ENCODE measurements at places on chromosomes 2 and 18.
A peak's percentile ranks its signal among the peaks of the same experiment; 100 is the strongest.

GRCh38 chr2:14401873-14402272 lies 230.6 kb upstream of the LRATD1 start:
- DNase-seq, result no peak

DNA sequence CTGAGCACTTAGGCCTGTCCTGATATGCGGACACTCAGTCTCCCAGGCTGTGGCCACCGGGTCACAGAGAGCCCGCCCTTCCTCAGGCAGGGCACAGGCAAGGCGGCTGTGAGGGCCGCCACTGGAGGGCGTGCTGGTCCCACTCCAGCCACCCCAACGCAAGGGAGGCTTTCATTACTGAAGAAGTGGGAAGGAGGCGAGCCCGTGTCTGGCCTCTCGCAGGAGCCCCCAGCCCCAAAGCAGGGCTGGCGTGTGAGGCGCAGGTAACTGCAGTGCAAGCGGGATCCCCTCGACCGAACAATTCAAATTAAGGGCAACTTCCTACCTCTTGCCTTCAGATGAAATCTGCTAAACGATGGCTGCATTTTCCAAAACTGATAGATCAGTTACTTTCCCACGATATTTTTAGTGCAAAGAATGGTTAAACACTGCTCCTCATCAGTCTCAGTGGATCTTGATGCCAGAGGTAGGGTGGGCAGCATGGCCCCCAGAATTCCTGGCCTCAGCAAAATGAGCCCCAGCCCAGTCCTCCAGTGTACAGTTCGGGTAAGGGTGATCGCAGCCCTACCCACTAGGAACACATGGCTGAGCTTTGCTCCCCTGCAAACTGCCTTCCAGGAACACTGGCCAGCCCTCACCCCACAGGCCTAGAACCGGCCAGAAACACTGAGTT lies 97.2 kb downstream of the SEPTIN10 start:
- DNase-seq, result peak; percentile 33

GRCh38 chr2:57156231-57156924 lies 890.2 kb upstream of the VRK2 start:
- DNase-seq, result no peak

GRCh38 chr2:139585101-139585500 lies 804.9 kb upstream of the NXPH2 start:
- DNase-seq, result no peak

DNA sequence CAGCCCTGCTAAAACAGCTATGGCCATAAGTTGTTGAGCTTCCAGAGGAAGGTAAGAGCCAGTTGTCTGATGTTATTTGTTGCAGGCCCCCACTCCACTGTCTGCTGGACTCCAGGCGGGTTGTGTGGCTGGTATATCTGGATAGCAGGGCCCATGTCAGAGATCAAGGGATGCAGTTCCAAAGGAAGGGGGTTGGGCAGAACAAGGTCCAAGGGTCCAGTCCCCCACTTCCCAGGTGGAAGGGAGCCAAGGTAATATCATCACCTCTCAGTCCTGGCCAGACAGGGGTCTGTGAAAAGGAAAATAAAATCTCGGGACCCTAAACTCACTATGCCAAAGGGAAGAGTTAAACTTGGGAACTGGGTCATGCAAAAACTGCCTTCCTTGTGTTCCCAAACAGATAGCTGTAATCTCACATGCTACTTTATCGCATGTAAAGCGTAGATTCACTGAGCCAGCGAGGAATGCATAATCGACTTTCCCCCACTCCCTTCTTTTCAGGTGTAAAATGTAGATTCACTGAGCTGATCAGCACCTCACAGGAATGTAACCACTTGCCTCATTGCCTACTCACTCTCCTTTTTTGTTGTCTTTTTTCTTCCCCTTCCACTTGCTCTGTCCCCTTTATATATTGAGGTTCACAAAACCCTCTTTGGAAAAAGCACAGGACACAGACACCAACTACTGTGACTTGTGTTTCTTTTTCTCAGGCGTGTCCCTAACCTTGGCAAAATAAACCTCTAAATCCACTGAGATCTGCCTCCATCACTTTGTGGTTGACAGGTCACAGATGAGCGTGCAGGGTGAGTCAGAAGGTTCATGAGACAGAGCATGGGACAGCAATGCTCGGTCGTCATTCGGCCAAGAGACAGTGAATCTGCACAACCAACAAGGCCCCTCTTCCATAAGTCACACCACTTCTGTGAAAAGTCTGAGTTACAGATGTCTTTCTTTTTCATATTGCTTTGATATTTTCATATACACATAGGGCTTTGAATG lies 255.3 kb upstream of the SIX2 start:
- no peak for DNase-seq

DNA sequence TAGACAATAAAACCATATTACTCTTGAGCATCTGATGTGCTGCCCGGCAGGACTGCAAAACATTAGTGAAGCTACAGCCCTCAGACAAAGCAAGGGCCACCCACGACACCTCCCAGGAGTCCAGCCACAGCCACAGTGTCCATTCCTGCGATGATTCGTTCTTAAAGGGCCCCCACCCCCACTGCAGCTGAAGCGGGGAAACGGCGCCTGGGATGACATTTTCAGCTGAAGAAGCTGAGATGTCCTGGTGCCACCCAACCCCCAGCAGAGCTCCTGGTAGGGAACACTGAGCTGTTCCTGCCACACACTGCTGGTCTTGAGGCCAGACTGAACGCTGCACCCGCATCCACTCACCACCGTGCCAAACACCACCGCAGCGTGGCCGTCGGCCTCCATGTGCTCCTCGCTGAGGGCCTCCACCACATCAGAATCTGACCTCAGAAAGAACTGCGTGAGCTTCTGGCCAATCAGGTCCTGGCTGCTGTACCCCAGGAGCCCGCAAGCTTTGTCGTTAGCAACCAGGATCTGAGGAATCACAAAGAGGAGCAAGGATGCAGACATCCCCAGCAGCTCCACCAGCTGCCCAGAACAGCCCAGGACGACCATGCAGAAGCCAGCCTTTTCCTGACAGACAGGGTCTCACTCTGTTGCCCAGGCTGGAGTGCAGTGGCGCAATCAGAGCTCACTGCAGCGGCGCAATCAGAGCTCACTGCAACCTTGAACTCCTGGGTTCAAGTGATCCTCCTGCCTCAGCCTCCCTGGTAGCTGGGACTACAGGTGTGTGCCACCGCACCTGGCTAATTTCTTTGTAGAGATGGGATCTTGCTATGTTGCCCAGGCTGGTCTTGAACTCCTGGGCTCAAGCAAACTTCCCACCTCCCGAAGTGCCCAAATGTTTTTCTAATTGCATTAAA lies 9.5 kb downstream of the PASK start:
- no peak for DNase-seq

DNA sequence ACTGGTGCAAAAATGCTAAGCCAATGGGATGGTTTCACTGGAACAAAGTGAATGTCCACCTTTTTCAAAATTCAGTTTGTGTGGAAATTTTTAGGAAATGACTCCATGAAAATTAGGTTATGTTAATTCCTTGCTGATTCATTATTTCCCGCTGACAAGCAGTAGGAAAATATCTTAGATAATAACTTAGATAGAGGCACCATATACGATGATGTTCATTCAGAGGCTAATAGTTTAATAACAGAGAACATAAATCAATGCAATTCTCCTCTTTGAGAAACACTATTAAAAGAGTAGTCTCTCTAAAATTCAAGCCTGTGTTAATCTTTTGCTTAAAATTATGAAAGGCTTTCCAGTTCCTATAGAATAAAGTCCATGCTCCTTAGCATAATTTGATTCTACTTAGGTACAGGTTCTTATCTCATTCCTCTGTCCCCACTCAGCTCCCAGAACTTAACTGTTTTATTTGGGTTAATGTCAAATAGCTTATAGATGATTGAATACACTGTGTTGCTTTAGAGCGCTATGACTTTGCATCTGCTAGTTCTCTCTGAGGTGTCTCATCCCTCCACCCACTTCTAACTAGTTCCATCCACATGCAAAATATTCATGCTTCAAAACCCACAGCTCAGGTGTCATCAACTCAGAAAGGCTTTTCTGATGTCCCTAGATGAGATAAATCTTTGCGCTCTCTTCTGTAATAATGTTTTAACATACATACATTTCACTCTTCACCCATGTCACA lies 503.6 kb downstream of the ERBB4 start:
- DNase-seq, result no peak

DNA sequence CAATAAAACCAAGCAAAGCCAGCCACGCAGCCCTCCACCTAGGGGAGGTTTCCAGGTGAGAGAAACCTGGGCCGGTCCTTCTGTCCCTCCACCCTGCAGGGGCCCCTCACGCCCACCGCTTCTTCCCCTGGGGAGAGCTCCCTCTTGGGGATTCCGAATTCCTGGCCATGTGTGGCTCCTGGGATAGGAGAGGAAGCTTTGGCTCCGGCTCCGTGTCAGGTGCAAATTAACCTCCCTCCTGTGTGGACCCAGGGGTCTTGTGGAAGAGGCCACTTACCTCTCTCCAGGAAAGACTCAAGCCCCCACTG lies 4.2 kb downstream of the RTP5 start:
- no peak for DNase-seq

GRCh38 chr2:204611017-204611631 lies 65.8 kb downstream of the PARD3B start:
- no peak for DNase-seq

DNA sequence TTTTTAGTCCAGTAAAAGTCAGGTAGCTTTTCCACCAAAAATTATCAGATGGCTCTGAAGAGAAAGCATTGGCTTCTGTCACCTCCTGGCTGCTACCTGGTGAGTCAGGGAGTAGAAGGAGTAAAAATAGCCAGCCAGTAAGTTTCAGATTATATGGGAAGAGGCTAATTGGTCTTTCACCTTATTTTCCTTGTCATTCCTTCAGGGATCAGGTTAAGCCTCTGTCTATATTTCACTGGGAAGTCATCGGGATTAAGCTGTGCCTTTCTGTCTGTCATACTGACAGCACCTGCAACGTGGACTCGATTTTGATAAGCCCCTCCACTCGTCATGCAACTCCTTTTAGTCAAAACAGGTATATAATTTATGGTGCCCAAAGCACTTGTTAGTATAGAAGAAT lies 380.7 kb upstream of the CELF4 start:
- DNase-seq, result no peak

DNA sequence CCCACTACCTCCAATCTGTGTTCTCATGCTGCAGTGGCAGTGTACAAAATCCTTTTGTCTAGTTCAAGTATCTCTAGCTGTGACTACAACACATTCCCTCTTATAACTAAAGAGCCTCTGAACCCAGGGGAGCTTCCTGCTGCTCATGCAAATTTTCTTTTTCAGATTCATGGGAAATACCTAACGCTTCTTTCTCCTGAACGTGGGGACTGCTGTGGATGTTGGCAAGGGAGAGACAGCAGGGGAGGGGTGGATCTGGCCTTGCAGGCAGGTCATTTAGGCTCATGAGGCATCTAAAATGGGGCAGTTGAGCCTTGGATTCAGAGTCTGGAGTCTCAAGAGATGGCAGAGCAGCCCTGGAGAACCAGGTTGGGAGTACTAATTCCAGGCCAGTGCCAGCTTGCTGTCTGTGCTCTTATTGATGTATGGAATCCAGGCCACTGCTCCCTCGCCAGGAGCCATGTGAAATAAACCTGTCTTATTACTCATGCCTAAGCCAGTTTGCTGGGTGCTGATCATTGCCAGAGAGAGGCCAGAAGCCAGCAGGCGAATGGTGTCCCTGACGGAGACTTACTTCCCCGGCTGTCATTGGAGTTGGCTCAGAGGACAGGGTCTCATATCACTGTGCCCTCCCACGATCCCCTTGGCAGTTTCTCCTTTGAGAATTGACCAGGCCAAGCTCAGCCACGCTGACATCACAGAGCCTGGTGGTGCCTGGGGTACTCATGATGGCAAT lies 29.2 kb upstream of the TNP1 start:
- DNase-seq, result no peak

DNA sequence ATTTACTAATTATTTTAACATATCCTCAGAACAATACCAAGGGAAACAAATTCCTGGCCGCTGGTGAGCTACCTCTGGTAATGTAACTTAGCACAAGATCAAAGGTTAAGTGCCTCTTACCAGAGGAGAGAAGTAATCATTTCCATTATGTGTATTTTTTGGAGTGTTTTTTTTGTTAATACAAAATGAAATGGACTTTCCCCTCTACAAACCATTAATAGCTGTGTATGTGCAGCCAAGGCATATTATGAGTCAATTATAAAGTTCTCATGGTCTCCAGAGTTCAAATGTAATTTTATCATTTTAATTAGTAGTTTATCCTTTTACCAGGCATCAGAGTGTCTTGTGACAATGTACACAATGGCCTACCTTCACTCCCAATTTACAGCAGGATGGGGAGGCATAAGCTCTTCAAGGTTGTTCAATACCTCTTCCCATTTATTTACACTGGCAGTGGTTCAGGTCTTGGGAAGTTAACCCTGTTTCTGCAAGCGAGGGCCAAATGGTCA lies 242.2 kb downstream of the TGIF1 start:
- DNase-seq, result no peak

GRCh38 chr2:85393836-85394235 lies 16.3 kb downstream of the CAPG start:
- DNase-seq, result no peak

DNA sequence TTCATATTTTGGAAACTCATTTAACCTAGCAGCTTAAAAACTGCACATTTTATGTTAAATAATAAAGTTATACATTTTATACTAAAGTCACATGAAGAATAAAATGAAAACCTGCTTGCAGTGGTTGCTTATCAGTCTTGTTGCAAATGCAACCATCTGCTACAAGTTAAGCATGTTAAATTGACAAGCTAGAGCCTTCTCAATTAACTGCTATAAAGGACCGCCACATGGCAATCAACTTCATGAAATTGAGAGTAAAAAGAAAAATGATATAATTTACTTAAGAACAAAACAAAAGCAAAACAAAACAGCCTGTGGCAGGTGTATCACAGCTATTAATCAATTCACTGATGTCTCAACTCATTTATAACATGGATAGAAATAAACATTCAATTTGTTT lies 78.7 kb downstream of the RTTN start:
- no peak for DNase-seq

GRCh38 chr18:69220529-69220928 lies 180.2 kb upstream of the DOK6 start:
- no peak for DNase-seq

DNA sequence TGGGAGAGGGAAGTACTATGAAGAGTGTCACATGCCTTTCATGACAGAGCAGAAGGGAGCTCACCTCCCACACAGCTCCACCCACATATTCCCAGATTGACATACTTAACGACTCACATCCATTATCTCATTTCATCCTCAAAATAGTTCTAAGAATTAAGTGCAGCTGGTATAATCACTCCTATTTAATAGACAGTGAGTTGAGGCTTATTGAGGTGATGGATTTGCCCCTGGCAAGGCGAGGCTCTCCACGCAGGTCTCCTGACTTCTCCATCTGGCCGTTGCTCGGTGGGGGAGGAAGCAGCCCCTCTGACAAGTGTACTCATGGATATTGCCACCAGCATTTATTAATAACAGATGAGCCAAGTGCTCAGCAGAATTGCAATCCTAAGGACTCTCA lies 81.4 kb downstream of the TGOLN2 start:
- no peak for DNase-seq
